GM12878 (cell line): ENCODE measurements at places on chromosomes 2 and 18. TPM values are rescaled to one million over a fixed set of nuclear protein-coding genes. Genes with fewer than 3 reads are reported as not detected.

DNA sequence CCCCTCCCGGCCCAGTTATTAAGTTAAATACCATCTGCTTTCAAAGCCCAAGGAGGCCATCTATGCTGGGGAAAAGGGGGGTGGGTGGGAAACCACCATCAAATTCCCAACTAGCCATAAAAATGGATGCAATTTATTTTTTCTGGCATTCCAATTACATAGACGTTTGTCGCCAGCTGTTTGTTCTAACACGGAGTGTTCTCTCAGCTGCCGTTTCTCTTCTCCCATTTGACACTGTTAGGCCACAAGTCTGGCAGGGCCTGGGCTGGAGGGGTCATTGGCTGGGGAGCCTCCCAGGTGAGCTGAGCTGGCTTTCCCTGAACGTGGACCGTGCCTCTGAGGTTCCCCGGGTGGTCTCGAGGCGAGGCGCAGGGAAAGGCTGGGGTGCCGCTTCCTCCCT is 16.6 kb downstream of the ATOH8 start:
- DNase-seq = no peak

Gene MZT2B
- total RNA-seq = 399 and 409 TPM in 2 replicates

Gene TMEM200C
- not detected in 2 replicates for total RNA-seq

DNA sequence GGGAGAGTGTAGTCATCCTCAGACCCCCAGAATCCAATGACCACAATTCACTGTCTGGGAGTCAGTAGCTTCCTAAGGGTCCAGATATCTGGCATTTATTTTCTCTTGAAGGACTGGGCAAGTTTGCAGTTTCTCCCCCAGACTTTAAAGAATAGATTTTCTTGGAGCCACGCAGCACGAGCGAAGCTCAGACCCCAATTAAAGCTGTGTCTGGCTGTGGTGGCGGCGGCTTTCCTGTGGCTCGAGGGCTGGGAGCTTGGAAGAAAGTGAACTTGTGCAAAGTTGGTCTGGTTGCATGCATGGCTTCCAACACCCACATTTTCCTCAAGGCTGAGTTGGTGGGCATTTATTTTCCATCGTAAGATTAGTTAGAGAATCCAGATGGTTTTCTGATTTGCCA is 105.0 kb downstream of the ACKR3 start:
- DNase-seq = no peak

DNA sequence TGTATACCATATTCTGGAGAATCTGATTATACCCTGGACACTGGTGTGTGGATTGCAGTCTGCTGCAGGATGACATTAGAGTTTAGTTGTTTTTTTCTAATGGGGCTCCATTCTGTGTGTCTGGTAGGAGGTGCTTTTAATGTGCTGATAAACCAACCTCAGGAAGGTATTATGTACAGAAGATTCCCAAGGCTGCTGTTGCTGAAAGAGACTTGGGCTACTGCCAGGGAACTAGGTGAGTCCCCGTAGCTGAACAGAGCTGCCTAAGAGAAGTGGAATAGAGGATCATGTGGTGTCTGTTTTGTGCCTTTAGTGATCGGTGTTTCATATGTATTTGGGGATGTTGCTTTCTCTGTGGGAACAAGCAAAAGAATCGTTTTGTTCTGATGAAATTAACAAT is 16.5 kb downstream of the SPATA3 start:
- no peak for DNase-seq

- DNase-seq = no peak
Observed at GRCh38 chr2:3777966-3778365, 74.6 kb downstream of the DCDC2C start.

GRCh38 chr18:21053127-21053526 is 58.5 kb downstream of the ROCK1 start:
- DNase-seq = no peak

- no peak for DNase-seq
Observed at GRCh38 chr2:54041135-54041534, 70.3 kb upstream of the PSME4 start.

GRCh38 chr18:42471885-42472284 is 516.9 kb downstream of the PIK3C3 start:
- DNase-seq = no peak

Gene NT5C1B
- not detected in 2 replicates for total RNA-seq

- DNase-seq = no peak
Observed at GRCh38 chr2:18180031-18180610, 301.7 kb downstream of the KCNS3 start.

DNA sequence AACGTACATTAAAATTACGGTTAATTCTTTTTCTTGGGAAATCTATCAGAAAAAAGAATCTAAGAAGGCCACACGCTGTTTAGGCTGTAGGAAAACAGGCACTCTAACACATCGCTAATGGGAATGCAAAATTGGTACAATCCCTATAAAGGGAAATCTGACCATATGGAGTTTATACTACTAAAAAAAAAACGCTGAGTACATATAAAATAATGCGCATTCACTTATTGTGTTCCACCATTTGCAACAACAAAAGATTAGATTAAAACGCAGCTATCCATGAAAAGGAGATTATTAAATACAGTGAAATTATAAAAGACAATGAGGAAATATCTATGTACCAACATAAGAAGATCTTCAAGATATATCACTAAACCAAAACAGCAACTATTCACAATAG is 62.8 kb downstream of the SMC6 start:
- no peak for DNase-seq
